ENCODE measurements at places on chromosomes 6 and 20.

DNA sequence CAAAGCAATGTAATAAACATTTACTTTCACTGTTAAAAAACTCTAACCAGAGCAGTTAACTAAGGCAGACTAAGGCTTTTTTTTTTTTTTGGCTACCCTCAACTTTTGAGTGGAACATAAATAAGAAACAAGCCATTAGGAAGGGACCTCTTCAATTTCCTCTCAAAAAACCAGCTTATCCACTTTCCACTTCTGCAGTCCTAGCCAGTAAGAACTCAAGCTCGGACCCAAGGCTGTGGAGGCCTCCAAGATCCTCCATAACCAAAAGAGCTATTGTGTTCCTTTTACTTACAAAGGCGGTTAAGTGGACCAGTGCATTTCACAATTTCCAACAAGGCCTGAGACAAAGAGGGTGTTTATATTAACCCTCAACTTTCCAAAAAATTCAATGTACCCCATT is 5.3 kb downstream of the KCNK5 start:
- peak; percentile 62 for DNase-seq

DNA sequence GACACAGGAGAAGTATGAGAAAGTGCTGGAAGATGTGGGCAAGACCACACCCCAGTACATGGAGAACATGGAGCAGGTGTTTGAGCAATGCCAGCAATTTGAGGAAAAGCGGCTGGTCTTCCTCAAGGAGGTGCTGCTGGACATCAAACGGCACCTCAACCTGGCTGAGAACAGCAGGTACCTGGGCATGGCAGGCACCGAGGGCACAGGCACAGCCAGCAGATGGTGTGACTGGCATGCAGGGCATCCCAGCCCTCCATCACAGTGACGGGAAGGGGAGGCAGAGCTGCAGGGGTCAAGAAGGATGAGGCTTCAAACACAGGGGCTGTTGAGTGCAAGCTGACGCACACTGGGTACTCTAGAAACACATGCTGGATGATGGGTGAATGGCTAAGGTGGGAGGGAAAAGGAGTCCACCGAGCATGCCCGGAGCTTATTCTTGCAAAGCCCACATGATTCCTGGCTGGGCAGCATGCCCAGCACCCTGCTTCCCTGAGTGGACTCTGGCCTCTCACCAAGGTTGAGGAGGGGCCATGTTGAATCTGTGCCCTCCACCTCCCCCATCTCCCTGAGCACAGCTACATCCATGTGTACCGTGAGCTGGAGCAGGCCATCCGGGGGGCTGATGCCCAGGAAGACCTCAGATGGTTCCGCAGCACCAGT is 26.3 kb downstream of the SPDEF start:
- DNase-seq: no peak

GRCh38 chr20:32539817-32540675 is 45.1 kb downstream of the NOL4L start:
- DNase-seq: no peak

- peak; percentile 8 for DNase-seq
These were observed 5.5 kb downstream of the HTR1B start for GRCh38 chr6:77457720-77458349.

- DNase-seq: no peak
These were observed 74.0 kb downstream of the PTPRA start for GRCh38 chr20:2946988-2947961.

GRCh38 chr6:8707956-8708772 is 272.8 kb upstream of the SLC35B3 start:
- peak; percentile 26 for DNase-seq

DNA sequence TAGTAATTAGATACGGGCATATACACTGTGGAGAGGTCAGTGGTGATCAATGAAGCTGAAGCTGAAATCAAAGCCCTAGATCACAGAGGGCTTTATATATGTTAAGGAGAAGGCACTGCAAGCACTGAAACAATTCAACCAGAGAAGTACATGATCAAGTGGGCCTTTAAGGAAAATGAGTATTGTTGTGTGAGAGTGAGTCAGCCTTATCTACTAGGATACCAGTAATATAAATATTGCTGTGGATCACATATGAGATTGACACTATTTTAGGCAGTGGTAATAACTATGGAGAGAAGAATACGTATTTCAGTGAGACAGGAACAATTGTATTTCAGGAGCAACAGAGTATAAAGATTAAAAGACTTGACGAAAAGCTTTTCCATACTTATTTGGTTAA is 1172.2 kb upstream of the GJE1 start:
- DNase-seq: no peak

- DNase-seq: no peak
These were observed 284.0 kb upstream of the DEFB112 start for GRCh38 chr6:50333696-50334095.

DNA sequence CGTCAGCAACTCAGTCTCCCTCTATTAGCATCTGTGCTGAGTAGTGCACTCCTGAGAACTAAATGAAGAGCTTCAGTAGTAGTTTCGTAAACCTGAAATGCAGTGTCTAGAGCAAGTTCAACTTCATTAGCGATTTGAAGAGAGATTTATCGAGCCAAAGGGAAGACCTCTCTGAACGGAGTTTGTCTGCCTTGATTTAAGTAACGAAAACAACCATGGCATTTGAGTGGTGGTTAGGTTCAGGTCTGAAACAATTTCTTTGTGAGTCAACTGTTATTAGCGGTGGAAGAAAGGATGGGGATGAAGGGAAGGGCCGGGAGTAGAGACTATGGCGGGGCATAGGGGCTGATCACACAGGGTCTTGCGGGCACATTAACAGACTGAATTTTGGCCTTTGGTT is 150.5 kb downstream of the BCAS1 start:
- no peak for DNase-seq

- no peak for DNase-seq
These were observed 823.6 kb upstream of the ADGRB3 start for GRCh38 chr6:67811239-67812037.

- DNase-seq: no peak
These were observed 62.3 kb upstream of the SHLD1 start for GRCh38 chr20:5687884-5688283.

DNA sequence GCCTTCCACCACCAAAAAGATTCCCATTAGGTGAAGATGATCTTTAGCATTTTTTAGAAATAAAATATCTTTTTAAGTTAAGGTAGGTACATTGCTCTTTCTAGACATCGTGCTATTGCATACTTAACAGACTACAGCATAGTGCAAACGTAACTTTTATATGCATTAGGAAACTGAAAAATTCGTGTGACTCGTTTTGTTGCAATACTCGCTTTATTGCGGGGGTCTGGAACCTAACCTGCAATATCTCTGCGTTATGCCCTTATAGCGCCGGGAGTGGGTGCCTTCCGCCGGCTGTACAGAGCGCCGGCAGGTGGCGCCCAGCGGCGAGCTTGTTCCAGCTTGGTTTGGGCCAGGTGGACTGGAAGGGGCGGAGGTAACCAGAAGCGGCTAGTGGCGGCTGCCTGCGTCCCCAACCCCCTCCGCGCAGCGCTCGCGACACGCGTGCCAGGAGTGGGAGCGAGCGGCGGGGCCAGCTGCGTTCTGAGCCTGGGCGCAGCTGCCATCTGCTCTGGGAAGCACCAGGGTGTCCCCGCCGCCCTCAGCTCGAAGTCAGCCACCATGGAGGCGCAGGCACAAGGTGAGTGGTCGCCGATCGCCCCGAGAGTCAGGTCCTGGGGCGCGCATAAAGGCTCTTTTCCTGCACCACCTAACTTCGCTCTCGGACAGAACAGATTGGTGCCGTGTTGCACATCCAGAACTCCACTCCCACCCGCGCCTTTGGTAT is at the start of gene TPD52L1:
Gene TPD52L1, plus strand, starts transcription at position 383 of the 727 bp plus-strand sequence. Its CDS starts 179 bp downstream, at position 562.
- DNase-seq: peak; percentile 30

DNA sequence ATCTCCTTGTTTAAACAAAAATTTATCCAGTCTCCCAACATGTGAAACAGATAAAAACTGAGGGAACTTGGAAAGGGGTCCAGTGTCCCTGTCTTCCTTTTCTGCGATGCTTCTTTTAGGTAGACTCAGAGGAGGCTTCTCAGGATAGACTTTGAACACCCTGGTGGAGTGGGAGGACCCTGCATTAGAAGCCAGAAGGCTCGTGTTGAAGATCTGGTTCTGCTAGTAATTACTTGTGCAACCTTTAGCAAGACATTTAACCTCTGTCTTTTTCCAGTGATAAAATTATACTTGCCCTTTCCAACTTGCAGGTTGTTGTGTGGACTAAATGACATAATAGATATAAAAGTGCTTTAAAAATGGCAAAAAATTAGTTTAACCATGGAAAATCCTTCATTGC is 67.1 kb upstream of the PREP start:
- DNase-seq: no peak

DNA sequence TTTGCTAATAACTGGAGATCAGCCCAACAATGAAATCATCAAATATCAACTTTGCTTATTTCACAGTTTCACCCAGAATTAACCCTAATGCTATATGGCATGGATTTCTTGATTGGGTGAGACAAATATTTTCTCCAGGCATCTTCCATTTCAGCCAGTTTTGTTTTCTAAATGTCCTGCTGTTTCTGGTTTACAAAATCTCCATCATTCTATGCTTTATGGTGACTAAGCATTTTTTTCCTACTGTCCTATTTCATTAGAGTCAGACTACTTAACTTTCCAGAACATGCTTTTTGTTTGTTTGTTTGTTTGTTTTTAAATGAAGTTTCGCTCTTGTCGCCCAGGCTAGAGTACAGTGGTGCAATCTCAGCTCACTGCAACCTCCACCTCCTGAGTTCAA is 59.5 kb upstream of the EXOC2 start:
- DNase-seq: no peak

GRCh38 chr6:156595476-156595875 is 181.7 kb upstream of the ARID1B start:
- DNase-seq: no peak

GRCh38 chr20:59221049-59221706 is 57.6 kb downstream of the ZNF831 start:
- DNase-seq: no peak

DNA sequence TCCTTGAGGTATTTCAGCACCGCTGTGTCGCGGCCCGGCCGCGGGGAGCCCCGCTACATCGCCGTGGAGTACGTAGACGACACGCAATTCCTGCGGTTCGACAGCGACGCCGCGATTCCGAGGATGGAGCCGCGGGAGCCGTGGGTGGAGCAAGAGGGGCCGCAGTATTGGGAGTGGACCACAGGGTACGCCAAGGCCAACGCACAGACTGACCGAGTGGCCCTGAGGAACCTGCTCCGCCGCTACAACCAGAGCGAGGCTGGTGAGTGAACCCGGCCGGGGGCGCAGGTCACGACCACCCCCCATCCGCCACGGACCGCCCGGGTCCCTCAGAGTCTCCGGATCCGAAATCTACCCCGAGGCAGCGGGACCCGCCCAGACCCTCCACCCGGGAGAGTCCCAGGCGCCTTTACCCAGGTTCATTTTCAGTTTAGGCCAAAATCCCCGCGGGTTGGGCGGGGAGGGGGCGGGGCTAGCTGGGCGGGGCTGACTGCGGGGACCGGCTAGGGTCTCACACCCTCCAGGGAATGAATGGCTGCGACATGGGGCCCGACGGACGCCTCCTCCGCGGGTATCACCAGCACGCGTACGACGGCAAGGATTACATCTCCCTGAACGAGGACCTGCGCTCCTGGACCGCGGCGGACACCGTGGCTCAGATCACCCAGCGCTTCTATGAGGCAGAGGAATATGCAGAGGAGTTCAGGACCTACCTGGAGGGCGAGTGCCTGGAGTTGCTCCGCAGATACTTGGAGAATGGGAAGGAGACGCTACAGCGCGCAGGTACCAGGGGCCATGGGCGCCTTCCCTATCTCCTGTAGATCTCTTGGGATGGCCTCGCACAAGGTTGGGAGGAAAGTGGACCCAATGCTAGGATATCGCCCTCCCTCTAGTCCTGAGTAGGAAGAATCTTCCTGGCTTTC is 693 bp downstream of the HLA-F start:
- no peak for DNase-seq

DNA sequence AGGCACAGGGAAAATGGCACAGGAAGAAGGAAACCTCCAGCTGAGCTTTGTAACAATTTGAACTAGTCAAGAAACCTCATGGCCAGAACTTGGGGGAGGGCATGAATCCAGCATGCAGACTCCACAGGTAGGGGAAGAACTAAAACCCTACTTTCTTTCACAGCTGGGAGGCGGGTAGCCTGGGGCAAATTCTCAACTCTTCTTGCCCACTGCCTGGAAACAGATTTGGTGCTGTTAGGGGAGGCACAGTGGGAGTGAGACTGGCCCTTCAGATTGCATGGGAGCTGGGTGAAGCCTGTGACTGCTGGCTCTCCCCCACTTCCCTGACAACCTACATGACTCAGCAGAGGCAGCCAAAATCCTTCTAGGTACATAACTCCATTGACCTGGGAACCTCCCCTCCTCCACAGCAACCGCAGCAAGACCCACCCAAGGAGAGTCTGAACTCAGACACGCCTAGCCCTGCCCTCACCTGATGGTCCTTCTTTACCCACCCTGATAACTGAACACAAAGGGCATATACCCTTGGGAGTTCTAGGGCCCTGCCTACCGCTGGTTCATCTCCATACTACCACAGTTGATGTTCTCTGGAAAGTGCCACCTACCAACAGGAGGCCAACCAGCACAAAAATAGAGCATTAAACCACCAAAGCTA is 37.2 kb upstream of the TRIM27 start:
- no peak for DNase-seq

DNA sequence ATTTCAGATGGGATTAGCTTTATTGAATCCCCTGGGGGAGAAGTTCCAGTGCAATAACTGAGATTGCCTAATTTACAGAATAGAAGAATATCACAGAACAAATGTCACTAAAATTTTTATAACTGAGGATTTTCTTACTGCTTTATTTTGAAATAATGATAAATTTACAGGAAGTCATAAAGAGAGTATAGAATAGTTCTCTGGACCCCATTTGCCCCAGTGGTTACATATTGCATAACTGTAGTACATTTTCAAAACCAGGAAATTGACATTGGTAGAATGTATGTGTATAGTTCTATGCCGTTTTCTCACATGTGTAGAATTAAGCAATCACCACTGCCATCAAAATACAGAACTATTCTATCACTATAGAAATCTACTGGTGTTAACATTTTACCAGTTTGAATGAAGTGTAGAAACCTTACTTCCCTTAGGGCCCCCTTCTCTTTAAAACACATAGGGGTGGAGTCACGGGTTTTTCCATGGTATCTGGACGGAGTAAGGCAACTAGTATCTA is 18.3 kb downstream of the KIF6 start:
- DNase-seq: no peak

DNA sequence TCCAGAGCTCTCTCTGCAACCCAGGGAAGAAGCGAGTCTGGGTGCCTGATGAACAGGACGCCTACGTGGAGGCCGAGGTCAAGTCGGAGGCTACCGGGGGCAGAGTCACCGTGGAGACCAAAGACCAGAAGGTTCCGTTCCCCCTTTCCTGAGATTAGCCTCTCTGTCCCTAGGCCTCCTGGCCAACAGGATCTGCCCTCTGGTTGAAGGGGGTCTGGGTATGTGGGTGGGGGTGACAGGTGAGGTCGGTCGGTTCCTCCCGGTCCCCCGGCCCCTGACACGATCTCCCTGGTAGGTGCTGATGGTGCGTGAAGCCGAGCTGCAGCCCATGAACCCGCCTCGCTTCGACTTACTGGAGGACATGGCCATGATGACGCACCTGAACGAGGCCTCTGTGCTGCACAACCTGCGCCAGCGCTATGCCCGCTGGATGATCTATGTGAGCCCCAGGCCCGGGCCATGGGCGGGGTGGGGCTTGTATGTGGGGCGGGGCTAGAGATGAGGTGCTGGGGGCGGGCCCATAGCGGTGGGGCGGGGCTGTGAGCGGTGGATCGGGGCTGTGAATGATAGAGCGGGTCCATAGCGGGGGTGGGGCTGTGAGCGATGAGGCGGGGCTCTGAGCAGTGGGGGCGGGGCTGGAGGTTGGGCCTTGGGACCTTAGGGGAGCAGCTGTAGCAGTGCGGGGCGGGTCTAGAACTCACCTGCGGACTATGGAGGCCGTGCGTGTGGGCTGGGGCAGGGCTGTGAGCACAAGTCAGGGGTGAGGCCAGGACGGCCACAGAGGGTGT is 23.9 kb downstream of the MYH7B start:
- DNase-seq: no peak
